Cortex of kidney (tissue), 1 donor: ENCODE measurements at places on chromosomes 13 and 19.

DNA sequence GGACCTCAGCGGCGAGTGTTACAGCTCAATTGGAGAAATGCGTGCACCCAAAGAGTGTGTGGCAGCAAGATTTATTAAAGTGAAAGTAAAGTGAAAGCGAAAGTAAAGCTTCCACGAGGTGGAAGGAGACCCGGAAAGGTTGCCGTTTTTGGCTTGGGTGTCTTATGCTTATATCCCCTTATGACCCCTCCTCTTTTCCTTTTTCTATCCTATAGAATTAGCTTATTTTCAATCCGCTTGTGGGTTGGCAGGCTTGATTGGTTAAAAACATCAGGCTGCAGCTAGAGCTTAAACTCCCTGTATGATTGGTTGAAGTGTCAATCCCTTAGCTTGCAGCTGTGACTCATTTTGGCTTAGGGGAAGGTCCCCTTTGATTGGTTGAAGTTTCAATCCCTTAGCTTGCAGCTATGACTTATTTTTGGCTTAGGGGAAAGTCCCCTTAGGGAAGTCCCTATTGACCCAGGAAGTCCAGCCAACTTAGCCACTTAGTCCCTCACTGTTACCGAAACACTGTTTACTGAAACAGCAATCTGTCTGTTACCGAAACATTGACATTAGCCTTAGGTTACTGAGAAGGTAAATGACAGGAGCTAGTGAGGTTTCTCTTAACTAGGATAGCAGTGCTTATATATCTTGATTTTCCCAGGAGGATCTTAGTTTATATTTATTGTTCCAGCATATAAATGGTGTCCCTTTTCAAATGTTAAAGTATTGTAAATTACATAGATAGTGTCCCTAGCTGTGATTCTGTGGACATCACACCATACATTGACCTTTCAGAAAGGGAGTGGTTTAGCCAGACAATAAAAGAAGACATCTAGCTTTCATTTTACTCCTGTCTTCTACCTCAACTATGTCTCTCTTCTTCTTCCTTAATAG, 575.8 kb downstream of the DACH1 start:
- DNase-seq, result no peak

DNA sequence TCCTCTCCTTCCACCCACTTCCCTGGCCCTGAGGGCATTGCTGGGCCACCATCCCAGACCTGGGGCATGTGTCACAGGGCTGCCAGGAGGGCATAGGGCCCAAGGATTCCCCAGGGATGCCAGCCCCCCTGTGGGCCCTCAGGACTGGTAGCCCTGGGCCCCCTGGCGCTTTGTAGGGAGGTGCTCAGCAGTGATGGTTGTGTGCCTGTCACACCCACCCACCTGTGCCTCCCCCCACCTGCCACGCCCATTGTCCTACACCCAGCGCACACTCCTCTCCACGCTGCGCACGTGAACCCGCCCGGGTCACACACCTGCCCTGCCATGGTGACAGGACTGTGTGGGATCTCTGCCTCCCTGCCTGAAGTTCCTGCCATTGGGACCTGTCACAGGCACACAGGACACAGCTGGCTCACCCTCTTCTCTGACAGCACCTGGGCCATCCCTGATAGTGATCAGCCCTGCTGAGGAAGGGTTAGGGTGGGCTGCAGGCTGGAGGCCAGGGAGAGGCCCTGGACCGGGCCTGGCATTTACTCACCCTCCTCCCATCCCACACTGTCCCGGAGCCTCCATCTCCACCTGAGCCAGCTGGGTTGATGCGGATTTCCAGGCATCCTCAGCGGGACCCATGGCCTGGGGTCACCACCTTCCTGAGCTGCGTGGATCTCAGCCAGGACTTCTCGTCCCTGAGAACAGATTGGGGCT, 23.9 kb downstream of the WTIP start:
- DNase-seq, result no peak

- DNase-seq, result no peak
Measured at GRCh38 chr19:8050274-8051096, 2.1 kb upstream of the CCL25 start.

- DNase-seq, result no peak
Measured at GRCh38 chr19:1884719-1885334, 469 bp downstream of the ABHD17A start.

DNA sequence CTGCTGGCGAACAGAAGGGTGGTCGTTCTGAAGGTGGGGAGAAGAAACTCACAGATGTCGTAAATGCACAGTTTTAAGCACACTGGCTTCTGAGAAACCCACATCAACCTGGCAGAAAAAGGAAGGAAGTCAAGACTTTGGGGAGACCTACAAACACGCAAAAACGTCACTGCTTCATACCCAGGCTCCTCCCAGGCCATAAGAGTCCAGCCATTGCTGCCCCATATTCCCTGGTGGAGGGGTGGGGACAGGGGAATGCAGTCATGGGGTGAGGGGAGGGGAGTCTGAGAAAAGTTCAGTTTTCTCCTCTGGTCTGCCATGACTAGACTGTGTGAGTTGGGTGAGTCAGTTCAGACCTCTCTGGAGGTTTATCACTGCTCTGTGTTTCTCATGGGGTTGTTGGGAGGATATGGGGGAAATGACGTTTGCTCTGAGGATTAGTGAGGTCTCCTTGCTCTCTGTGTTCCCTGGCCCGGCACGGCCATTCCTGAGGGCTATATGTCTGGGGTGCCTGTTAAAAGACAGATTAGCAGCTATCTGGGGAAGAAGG, 139.0 kb downstream of the FLT1 start:
- DNase-seq, result no peak

GRCh38 chr13:24672141-24673132, 7.8 kb upstream of the ATP12A start:
- DNase-seq, result no peak

GRCh38 chr13:44236370-44236769, 137.3 kb upstream of the SERP2 start:
- no peak for DNase-seq

DNA sequence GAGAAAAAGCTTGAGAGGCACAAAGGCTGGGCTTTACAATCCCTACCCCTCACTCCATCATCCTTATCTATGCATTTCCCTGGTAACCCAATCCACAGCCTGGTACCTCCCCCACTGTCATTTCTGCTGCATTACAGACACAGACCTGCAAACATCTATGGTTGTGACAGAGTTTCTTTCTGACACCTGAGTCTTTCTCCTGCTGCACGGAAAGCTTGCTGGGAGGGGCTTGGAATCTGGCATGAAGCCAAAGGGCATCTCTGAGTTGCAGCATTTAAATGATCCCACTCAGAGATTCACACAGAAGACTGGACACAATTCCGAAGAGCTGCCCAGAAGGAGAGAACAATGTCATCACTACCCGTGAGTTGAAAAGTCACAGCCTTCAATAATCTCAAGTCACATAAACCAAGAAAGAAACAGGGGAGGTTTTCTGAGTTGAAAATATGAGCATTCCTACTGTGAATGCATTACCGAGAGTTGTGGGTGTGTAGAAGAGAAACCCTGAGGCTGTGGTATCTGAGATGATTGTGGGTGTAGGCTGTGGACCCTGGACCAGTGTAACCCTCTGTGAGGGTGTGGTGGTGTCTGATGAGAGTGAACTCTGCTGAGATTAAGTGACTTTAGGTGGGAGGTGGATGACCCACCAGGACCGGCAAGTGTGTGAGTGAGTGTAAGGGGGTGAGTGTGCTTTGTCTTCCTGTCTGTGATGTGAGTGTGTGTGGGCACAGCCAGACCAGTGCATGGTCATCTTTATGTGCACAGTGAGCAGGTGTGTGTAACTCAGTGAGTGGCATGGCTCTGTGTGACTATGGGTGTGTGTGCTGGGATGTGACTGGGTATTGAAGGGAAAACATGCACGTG, at the start of gene LGALS14:
Gene LGALS14 (plus strand): TSS at position 301 of the 864 bp plus-strand sequence. CDS start 48 bp downstream, at position 349.
- DNase-seq, result no peak

DNA sequence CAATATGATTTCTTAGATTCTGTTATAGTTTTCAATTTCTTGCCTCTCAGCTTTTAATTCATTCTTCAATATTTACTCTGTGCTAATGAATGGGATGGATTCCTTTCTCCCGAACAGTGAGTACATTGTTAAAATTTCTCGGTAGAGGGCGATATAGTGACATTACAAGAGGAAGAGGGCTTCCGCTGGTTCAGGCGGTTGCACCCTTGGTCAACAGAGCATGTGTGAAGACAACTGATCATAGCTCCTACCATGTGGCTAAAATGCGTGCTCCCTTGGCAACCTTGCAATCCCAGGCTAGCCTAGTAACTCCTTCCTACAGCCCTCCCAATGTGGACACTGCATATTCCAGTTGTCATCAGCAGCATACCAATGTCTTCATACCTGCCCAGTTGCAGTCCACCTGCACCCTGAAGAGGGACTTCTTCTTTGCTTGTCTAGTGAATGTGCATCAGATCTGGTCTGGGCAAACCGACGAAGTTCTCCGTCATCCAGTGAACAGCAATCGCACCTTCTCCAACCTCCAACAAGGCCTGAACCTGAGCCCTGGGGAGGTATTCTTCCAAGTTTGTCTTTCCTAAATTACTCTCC, 653.0 kb upstream of the GPC6 start:
- no peak for DNase-seq

DNA sequence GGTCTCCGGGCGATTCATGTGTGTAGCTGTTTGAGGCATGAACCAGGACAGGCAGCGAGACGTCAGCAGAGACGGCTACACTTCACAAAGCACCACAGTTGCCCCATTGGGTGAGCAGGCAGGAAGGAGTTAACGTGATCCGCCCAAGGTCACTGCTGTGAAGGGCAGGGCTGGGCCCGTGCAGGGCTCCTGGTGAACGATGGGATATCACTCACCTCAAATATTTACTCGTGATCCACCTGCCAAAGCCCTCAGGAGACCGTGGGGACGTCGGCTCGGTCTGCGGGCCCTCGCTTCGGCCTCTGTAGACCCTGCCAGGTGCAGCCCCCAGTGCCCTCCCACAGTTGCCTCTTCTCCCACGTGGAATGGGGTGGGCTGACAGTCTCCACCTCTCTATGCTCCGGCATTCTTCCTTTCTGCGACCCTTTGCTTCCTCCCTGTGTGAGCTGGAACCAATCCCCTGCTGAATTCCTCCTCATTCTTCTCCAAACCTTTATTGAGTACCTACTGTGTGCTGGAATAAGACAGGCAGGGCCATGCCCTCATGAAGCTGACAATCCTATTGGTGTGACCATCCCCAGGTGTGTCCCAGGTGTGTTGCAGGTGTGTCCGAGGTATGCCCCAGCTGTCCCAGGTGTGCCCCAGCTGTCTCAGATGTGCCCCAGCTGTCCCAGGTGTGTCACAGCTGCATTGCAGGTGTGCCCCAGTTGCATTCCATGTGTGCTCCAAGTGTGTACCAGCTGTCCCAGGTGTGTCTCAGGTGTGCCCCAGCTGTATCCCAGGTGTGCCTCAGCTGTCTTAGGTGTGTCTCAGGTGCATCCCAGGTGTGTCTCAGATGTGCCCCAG, 2.0 kb upstream of the GRK1 start:
- no peak for DNase-seq

DNA sequence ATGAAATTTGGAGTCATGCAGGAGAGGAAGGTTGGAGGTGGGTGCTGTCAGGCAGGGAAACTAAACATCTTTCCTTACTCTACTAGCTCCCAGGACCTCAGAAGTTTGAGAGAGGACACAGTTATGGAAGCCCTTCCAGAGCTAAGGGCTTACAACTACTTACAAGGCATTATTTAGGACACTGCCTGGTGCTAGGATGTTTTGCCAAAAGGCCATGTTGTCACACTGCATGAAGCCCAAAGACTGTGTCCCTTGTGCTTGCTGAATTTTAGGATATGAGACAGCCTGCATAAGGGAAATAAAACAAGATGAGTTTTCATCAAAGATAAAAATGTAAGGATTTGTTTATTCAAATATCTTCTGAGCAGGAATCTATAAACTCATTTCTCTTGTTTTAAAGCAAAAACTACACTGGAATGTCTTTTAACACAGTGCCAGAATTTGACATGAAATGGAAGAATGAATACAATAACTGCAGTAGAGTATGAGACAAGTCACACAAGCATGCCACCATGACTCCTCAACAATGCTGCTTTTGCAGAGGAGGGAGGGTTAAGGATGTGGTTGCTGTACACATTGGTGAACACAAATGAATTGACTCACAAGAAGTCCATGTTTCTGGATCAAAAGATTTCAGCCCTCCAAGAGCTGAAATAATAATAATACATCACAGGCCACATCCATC, 258.4 kb downstream of the SPRY2 start:
- no peak for DNase-seq

GRCh38 chr13:29861694-29862110, 11.3 kb upstream of the UBL3 start:
- no peak for DNase-seq

DNA sequence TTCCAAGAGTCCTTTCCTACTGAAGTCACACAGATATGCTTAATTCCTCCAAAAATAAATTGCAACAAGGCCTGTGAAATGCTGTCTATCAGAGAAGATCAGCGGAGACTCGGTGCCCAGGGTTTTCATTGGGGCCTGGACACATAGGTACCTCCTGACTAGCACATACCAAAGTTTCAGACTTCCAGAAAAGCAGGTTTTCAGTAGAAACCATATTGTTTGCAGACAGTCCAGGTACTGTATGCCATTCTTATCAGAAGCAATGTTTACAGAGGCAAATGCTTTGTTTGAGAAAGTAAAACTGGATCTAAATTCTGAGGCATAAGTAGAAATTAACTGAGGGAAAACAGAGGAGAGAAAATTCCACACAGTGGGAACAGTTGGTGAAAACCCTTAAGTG, 12.8 kb downstream of the ZNF229 start:
- DNase-seq, result no peak

GRCh38 chr13:46516599-46517338, 36.2 kb upstream of the LRCH1 start:
- no peak for DNase-seq

GRCh38 chr13:100767192-100767591, 92.6 kb upstream of the TMTC4 start:
- DNase-seq, result no peak

GRCh38 chr19:3239367-3239766, 14.9 kb downstream of the CELF5 start:
- DNase-seq, result no peak

- DNase-seq, result no peak
Measured at GRCh38 chr13:49791315-49791710, 1.2 kb downstream of the KPNA3 start.

- DNase-seq, result no peak
Measured at GRCh38 chr19:32497391-32497790, 83.6 kb upstream of the PDCD5 start.

- no peak for DNase-seq
Measured at GRCh38 chr13:93101226-93101734, 125.3 kb upstream of the GPC6 start.

- DNase-seq, result no peak
Measured at GRCh38 chr13:48891586-48891985, 84.1 kb upstream of the FNDC3A start.
